SK-MEL-5 (cell line): ENCODE measurements at places on chromosomes 11 and 22.

DNA sequence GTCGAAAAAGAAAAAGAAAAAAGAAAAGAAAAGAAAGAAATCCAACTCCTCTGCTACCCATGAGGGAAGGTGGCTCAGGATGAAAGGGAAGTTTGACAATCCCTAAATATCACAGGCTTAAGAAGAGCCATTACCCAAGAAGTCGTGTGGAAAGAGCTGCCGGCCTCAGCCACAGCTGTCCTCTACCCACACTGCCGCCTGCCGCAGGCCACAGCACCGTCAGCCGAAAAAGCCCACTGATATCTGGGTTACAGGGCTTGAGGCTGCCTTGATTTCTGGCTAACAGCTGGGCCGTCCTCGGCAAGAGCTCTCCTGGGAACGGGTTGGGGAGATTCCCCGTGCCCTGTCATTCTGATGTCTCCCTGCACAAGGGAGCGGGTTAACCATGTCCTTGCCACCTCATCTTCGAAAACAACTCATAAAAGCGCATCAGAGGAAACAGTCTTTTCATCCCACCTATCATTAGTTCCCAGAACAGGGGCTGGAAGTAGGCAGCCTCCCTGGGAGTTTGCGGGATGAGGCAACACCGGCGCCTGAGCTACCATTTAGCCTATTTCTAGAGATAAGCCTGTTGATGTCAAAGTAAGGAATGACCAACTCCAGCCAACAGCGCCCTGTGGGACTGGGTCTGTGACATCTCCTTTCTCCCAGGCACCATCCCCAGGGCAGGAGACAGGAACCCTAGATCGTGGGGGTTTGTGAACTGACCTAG, 21.8 kb upstream of the SNX32 start:
- no peak for DNase-seq

DNA sequence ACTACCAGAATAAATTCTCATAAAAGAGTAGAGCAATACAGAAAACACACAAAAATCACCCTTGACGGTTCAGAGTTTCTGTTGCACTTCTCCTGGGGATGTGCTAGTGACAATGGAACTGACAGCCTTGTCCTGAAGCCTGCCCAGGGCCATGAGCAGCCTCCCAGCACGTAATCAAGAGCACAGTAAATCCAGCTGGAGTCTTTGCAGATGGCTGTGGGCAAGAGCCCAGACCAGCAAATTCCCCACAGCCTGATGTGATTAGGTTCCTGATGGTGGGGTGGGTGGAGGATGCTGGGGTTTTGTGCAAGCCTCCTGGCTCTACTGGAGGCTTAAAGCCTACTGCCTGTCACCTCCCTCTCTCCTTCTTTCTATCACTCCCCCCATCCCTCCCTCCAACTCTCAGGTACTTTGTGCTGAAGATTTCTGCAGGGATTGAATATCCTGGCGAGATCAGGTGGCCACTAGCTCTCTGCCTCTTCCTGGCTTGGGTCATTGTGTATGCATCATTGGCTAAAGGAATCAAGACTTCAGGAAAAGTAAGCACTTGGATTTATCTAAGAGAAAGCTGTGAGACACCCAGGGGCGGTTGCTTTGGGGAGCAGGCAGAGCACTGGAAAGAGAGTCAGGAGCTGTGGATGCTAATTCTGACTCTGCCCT, 18.1 kb downstream of the SLC6A5 start:
- DNase-seq: no peak

DNA sequence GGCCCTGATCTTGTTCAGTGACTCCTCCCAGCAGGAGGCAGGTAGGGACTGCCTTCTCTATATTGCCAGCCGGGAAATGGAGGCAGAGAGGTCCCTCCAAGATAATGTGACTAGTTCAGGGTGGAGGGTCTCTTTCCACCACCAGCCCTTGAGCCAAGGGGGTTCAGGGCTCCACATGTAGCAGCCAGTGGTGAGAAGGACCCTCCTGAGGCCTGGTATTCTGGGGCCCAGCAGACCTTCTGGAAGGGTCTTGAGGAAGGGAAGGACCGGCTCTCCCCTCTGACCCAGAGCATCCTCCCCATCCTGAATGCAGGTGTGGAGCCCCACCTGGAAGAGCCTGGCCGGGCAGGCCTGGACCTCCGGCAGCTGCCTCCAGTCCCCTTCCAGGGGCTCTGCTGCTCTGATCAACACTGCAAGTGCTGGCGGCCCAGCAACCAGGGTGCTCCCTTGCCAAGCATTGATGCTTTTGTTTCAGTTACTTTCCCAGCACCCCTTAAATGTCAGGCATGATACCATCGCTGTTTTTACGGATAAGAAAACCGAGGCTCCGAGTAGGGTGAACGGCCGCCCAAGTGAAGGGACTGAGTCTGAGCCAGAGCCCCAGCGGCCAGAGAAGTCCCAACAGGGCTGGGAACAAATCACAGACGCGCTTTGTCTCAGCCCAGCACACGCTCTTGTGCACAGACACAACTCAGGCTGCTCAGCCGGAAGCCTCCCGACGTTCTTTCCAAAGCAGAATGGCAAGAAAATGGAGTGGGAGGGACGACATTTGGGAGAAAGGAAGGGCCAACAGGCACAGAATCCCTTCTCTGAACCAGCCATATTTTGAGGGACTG, 38.8 kb downstream of the DKK3 start:
- DNase-seq: no peak

- DNase-seq: peak; percentile 79
Observed at GRCh38 chr11:13335319-13335718, 57.7 kb downstream of the BMAL1 start.

- no peak for DNase-seq
Observed at GRCh38 chr22:44547371-44547770, 49.3 kb upstream of the RTL6 start.

DNA sequence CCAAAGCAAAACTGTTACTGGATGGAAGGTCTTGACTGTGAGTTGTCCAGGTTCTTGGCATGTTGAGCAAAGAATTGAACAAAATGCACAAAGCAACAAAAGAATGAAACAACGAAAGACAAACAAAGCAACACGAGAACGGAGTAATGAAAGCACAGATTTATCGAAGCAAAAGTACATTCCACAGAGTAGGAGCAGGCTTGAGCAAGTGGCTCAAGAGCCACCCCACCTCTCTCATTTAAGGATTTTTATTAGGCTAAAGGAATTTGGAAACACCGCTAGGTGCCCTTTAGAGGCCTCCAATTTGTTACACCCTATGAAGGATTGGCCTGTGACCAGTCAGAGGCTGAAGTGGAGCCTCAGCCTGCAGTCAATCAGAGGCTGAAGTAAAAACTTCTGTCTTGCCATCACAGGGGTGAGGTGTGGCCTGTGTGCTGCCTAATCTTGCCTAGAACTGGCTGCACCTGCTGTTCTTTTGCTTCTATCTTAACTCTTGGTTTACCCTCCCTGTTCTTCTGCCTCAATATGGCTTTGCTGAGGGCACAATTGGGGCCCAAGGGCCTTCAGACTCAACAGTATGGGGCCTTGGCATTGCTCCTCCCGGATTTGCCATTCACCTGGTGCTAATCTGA, 59.4 kb upstream of the FTH1 start:
- no peak for DNase-seq

GRCh38 chr11:12441231-12441861, 64.0 kb downstream of the PARVA start:
- no peak for DNase-seq

GRCh38 chr11:58863697-58864096, 19.2 kb upstream of the GLYATL2 start:
- DNase-seq: no peak

DNA sequence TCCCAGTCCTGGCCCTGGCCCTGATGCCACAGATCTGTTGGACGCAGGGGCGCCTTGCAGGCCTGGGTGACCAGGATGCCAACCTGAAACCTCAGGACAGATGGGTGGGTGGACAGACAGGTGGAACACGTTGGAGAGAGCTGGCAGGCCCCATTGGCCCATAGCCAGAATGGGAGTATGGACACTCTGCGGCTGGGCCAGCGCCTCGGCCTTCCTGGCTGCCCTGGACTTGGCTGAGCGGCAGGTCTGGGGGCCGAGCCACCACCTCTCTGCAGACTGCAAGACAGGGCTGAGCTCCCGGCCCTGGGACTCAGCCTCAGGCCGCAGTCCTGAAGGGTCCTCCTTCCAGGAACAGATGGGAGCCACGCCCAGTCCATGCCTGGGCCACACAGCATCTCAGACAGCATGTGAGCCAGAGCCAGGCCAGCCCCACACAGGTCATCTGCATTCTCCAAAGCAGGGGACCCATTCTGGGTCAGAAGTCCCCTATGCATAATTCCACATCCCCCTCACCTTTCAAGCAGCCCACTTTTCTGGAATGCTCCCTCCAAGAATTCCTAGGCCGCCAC, 14.1 kb downstream of the WNT7B start:
- DNase-seq: no peak

DNA sequence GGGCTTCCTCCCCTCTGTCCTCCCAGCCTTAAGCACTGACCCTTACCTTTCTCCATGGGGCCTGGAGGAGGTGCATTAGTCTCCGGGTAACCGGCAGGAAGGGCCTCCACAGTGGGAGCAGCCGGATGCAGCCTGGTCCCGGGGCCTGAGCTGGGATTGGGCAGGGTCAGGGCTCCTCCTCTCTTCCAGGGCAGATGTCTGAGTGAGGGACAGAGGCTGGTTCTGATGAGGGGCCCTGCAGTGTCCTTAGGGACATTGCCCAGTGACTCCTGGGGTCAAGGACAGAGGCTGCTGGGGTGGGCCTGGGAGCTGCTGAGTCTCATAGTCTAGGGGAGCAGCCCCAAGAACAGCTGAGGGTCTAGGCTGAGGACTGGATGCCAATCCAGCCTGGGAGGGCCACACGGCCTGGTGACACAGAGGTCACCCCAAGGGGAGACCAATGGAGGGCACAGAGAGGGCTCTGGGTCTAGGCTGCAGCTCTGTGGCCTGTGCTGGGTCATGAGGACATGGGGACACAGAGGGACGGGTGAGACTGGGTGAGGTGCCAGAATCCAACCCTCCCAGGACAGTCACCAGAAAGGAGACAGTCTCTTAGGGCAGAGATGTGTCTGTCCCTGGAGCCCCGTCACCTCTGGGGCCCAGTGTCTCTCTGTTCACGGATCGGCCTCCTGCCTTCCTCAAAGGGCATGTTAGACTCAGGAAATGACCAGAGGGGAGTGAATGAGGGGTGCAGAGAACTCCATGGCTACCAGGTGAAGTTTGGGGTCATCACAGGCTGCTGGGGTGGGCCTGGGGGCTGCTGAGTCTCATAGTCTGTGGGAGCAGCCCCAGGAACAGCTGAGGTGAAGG, 6.5 kb downstream of the IGLL5 start:
- no peak for DNase-seq

- DNase-seq: no peak
Observed at GRCh38 chr11:18714443-18714780, 11.6 kb downstream of the IGSF22 start.

DNA sequence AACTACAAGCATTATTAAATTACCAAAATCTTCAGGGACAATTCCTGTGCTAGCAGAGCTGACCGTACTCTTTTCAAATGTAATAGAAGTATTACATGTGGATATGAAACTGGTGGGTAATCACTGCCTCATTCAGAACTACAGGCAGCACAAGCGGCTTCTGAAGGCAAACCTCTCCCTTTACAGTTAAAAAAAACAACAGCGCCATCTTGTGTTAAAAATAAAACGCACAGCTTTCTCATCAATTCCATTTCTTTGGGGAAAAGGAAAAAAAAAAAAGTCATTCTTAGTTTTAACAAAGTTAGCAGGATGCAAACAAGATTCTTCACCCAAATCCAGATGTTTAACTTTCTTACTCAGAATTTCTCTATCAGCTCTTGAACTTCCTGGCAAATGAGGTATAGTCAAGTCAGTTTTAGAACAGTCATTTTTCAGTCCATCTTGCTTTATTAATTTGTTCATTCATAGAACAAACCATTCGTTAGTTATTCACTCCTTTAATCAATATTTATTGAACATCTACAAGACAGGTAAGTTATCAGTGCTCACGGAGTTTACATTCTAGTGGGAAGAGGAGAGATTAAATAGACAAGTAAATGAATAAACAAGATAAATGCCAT, 331.8 kb upstream of the MPPED2 start:
- DNase-seq: peak; percentile 81

DNA sequence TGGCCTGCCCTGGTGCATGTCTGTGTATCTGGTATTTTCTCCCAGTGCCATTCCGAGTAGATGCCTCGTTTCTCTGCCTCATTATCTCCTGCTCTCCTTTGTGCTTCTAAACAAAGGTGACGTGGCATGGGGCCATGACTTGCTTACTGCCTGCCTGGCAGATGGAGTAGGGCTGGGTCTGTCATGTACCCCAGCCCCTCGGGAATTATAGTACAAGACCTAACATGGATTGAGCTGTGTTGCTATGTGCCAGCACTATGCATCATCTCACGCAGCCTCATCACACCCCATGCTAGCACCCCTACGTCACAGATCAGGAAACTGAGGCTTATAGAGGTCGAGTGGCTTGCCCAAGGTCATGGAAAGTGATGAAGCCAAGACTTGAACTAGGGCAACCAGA, 88.1 kb downstream of the GALNT18 start:
- no peak for DNase-seq

DNA sequence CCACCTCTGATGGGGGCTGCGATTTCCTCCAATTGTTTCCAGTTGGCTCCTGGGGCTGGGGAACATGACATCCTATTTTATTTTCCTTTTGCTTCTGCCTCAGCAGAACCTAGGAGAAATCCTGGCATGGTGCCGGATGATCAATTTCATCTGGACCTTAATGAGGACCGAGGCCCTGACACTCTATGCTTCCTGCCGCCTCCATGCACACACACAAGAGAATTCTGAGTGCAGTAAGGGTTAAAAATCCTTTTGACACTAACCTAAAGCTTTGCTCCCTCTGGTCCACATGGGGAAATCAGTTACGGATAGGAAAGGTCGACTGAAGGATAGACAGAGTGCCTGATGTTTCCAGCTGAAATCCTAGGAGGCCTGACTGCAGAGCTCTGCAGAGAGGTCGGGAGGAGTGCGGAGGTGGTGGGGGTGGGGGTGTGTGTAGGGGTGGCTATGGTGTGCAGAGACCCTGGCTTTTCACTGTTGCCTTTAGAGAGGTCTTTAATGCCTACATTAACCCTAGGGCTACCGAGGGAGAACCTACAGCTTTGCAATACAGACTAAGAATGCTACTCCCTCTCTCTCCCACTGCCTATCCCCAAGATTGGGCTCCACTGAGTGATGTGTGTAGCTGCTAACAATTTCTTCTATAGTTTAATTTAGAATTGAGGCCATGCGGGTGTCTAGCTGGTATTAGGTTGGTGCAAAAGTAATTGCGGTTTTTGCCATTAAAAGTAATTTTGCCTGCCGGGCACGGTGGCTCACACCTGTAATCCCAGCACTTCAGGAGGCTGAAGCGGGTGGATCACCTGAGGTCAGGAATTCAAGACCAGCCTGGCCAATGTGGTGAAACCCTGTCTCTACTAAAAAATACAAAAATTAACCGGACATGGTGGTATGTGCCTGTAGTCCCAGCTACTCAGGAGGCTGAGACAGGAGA, 53.6 kb upstream of the INCENP start:
- no peak for DNase-seq

GRCh38 chr11:59710136-59710847, 3.4 kb downstream of the OR10V1 start:
- DNase-seq: no peak

DNA sequence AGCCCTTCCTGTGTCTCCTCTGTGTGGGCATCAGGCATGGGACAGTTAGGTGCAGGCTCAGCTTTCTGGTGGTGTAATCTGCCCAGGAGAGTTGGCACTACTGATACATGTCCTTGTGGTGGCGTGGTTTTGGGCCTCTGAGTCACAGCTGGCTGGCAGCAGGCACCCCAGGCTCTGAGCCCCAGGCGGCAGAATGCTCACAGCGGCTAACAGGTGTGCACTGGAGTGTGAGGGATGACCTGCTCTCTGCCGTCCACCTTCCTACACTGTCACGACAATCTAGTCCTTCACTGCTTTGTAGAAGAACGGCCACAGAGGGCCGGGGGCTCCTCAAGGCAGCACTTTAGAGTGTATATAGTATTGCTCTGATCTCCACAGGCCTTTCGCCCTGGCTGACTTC, 100.3 kb upstream of the PITPNB start:
- no peak for DNase-seq

- no peak for DNase-seq
Observed at GRCh38 chr11:83192606-83193245, 786 bp upstream of the ANKRD42 start.
